T-cell (primary cell): ENCODE measurements at places on chromosomes 3 and 15. TPM values are rescaled to one million over a fixed set of nuclear protein-coding genes. Genes with fewer than 3 reads are reported as not detected.

DNA sequence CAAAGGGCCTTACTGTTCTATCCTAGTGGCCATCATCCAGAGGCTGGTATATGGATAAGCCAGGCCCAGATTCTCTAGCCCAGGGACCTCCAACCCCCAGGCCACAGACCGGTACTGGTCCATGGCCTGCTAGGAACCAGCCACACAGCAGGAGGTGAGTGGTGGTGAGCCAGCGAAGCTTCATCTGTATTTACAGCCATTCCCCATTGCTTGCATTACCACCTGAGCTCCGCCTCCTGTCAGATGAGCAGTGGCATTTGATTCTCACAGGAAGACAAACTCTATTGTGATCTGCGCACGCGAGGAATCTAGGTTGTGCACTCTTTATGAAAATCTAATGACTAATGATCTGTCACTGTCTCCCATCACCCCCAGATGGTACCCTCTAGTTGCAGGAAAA, 30.1 kb upstream of the TPM1 start:
- H3K4me3 ChIP-seq, result no peak overlapping the region
- DNase-seq, result no peak
- no peaks in the 10 kb centered on the region for H3K27me3 ChIP-seq
- H3K27ac ChIP-seq, result no peak overlapping the region

GRCh38 chr3:11130385-11130784, 23.9 kb upstream of the HRH1 start:
- no peak overlapping the region for H3K27ac ChIP-seq
- no peaks in the 10 kb centered on the region for H3K36me3 ChIP-seq
- no peak overlapping the region for H3K4me3 ChIP-seq
- peaks cover 11% of the 10 kb centered on the region for H3K27me3 ChIP-seq
- H3K4me1 ChIP-seq, result no peaks in the 10 kb centered on the region

DNA sequence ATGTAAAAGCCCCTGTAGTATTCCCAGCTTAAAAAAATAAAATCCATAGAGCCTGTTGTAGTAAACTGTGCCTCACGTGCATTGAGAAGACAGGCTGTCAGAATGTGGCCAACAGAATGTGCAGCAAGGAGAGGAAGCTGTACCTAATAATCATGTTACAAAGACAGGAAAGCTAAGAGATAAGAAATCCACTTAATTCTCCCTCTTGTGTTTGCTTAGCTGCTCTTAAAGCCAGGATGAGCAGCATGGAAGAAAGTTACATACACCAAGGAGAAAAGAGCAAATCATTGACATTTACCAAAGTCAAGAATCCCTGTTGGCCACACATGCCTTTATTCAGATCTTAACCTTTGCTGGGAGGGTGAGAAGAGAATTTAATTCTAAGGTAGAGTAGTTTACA, 85.9 kb downstream of the TNIK start:
- no peaks in the 10 kb centered on the region for H3K36me3 ChIP-seq
- H3K27me3 ChIP-seq, result no peaks in the 10 kb centered on the region
- H3K4me1 ChIP-seq, result peaks cover 15% of the 10 kb centered on the region
- no peak overlapping the region for H3K27ac ChIP-seq
- no peak overlapping the region for H3K4me3 ChIP-seq
- no peak for DNase-seq

DNA sequence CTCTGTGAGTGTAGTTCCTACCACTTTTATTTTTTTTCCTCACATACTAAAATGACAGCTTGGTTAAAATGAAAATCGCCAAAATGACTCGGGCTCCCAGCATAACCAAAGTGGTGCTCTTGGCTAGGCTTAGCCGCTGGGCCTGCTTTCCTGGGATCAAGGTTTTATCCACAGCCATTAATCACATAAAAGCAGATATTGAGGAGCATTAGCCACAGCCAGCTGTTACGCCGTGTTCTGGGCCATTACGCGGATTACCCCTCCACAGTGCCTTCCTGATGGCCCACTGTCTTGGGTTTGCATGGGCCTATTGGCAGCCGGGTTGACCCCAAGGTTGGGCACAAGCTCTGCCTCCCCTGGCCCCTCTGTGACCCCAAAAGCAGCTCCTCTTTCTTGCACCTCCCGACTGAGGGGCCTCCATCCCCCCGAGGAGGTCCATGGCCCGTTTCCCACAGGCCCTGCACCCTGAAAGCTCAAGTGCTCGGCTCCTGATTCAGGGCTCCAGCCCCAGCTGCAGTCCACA, 30.4 kb upstream of the TRPM1 start:
- no peak for DNase-seq
- no peaks in the 10 kb centered on the region for H3K4me1 ChIP-seq
- no peaks in the 10 kb centered on the region for H3K36me3 ChIP-seq
- H3K4me3 ChIP-seq, result no peak overlapping the region

DNA sequence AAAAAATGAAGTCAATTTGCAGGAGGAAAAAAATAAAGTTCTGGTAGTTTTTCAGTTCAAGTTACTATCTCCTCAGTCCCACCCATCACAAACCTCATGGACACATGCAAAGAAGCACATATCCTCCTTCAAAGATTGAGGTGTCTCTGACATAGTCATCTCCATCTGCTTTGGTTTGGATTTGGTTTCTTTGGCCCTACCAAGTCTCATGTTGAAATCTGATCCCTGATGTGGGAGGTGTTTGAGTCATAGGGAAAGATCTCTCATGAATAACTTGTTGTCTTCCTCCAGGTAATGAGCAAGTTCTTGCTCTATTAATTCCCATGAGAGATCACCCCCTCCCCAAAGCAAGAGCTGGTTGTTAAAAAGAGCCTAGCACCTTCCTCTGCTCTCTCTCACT, 446.8 kb downstream of the IGSF11 start:
- H3K4me1 ChIP-seq, result no peaks in the 10 kb centered on the region
- H3K36me3 ChIP-seq, result no peaks in the 10 kb centered on the region
- H3K27me3 ChIP-seq, result no peaks in the 10 kb centered on the region
- no peak for DNase-seq

- no peaks in the 10 kb centered on the region for H3K4me1 ChIP-seq
- no peak overlapping the region for H3K4me3 ChIP-seq
- H3K36me3 ChIP-seq, result no peaks in the 10 kb centered on the region
- no peak for DNase-seq
- H3K27ac ChIP-seq, result no peak overlapping the region
Observed at GRCh38 chr3:17605934-17606333, 136.5 kb downstream of the TBC1D5 start.

DNA sequence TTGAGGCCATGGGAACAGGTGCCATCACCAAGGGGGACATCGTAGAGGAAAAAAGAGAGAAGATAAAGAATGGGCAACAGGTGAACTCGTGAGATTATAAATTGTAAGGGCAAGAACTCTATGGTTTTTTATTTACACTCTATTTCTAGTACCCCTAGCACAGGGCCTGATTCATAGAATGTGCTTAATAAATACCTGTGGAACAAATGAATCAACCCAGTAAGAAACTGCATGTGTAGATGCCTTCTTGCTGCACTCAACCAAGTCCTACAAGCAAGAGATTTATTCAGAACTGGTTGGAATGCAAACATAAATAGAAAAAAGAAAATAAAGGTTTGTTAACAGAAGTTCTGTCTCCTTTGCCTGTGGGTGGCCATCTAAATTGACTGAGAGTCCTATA, 18.7 kb upstream of the KPNA1 start:
- no peaks in the 10 kb centered on the region for H3K4me1 ChIP-seq
- no peak overlapping the region for H3K4me3 ChIP-seq
- no peaks in the 10 kb centered on the region for H3K27me3 ChIP-seq
- peaks cover 74% of the 10 kb centered on the region for H3K36me3 ChIP-seq
- no peak overlapping the region for H3K27ac ChIP-seq
- no peak for DNase-seq

DNA sequence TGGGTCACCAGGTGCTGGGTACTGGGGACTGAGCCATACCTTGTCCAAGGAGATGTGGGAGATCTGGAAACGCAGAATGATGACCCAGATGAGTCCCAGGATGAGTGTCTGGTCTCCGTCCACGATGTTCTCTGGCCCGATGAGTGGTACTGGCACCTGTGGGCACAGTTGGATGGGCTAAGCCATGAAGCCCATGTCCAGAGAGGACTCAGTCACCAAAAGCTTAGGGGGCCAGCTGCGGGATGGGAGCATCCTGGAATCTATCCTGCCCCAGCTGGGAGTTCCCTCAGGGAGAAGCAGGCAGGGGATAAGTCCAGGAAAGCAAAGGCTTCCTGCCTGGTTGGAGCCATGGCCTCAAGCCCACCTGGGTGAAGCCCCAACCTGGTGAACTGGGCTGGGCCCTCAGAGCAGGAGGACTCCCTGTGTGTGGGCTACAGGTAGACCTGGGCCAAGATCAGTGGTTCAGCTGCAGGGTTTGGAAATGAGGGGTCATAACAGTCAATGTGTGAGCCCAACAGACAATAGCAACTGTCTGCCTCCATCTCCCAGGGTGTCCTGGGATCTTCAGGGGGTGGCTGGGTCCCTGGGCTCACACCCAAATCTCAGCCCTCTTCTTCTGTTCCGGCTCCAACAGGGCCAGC, 3.7 kb downstream of the SPTBN5 start:
- DNase-seq, result no peak
- H3K4me1 ChIP-seq, result peaks cover 20% of the 10 kb centered on the region
- no peaks in the 10 kb centered on the region for H3K27me3 ChIP-seq
- no peak overlapping the region for H3K27ac ChIP-seq

ZNF80 gene
- total RNA-seq, result 1.1 TPM

OSBPL10 gene
- 10.4 TPM for total RNA-seq

RYR3 gene
- 0.05 TPM for total RNA-seq

PLOD2 gene
- not detected for total RNA-seq
